Activated T-helper 9 cell treated with anti-CD3 and anti-CD28 coated beads, Interleukin-2, amount 50 U/mL, for 16 hours (primary cell): ENCODE measurements at places on chromosomes 13 and 19.

DNA sequence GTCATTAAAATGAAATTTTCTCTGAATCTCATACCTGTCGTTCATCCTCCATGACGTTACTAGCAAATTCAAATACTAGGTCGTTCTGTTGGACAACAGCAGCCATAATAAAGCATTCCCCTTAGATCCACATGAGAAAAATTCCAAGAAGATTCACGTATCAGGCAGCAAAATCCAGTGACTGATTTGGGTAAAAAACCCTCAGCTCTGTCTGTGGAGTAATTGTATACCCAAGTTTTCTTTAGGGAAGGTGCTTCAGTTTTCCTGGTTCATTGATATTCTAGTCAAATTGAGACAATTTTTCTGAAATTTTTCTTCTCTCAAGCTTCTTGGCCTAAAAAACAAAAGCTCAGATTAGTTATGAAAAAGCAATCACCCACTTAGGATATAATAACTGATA, 37.2 kb downstream of the ELF1 start:
- no peak for DNase-seq

DNA sequence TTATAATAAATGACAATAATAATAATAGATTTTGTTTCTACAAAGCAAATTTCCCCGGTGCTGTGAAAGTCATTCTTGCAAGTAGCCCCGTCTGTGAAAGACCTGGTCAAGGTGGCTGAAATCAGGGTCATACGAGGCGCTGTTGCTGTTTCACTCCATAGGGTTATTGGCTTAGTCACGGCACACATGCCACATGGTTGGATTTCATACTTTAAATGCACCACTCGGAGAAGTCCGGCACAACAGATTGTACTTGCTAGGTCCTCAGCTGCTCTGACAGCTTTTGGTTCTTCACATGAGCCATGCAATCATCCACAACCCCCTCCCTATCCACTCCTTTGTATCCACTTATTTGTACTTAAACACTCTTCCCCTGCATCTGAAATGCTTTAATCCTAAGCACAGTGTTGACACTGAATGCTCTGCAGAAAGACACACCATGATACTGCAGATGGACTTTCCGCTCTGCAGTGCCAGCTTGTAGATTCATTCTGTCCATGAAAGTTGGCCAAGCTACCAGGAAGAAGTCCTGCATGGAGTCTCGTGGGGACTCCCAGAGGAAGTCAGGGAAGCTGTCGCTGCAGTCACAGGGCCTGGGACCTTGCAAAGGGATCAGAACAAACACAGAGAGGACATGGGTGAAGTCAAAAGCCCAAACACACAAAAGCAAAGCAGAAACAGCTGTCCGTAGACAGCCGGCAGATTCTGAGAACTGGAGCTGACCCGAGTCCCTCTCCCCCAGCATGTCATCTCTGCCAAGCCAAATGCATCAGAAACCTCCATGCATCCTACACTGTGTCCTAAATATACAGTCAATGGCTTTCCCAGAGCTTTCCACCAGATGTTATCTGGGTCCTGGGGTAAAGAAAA, 124.6 kb downstream of the COL4A2 start:
- no peak for DNase-seq

DNA sequence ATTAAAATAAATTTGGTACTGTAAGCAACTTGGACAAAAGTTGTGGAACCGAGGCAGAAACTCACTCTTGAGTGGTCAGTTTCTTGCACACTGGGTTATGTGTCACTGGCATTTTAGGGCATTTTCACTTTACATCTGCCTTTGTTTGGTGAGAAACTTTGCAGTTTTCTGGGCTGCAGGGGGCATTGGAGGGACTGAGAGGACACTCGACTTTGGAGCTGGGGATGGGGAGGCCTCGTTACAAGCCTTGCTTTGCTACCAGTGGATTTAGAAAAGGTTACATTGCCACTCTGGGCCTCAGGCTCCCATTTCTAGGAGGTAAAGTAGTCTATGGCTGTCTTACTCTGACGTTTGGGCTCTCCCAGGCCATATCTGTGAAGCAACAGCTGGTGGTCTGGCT, 41.9 kb upstream of the ZNF536 start:
- no peak for DNase-seq

GRCh38 chr13:51697855-51698254, 106.1 kb downstream of the DHRS12 start:
- DNase-seq, result no peak

GRCh38 chr19:33241530-33242101, 16.0 kb upstream of the SLC7A10 start:
- no peak for DNase-seq

- no peak for DNase-seq
Observed at GRCh38 chr13:50249144-50249521, 233.9 kb downstream of the KCNRG start.

GRCh38 chr19:32178401-32178800, 167.0 kb upstream of the ZNF507 start:
- no peak for DNase-seq

DNA sequence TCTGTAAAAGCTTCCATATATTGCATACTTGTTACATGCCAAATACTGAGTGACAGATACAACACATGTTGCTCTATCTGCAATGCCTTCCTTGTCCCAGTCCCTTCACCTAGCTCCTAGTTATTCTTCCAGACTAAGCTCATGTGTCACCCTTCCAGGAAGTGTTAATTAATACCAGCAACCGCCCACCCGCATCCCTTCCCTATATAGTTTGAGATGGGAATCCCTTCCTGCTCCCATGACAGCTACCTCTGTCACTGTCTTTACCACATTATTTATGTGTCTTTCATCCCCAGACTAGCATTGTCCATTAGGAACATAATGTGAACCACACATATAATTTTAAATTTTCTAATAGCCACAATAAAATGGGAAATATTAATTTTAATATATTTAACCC, 49.5 kb upstream of the FRY start:
- DNase-seq, result no peak

- no peak for DNase-seq
Observed at GRCh38 chr19:42191330-42191729, 26.1 kb downstream of the DEDD2 start.

GRCh38 chr19:16022681-16023080, 53.6 kb upstream of the TPM4 start:
- DNase-seq, result no peak

DNA sequence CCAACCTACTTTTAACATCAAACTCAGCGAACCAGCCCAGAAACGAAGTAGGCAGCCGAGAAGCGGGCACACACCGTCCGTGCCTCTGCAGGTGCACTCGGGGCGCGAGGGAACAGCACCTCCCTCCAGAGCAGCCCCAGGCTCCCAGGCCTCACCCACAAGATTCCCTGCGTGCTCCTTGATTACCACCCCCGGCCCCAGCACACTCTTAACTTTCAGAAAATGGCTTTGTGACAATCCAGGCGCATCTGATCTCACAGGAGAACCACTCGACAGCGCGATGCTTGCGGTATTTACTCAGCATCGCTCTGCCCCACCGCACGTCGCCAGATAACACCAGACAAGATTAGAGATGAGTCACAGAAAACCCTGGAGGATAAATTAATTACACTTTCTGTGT, 134.9 kb upstream of the SPACA7 start:
- no peak for DNase-seq

DNA sequence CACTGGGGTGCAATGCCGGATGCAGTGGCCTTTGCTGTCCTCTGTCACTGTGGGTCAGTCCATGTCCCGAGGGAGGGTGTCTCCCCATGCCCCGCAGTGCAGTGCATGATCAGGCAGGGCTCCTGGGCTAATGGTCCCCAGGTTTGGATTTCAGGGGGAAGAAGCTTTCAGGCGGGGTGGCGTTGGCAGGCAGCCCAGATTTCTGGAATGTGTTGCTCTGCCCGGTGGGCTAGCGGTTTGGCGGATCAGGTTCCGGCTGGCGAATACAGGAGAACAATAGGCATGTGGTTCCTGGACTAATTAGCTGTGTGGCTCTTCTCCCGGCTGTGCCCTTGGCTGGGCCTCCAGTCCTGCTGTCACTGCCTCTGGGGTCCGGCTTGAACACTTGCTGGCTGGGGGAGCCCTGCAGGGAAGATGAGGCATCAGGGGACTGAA, 141.3 kb downstream of the FGF9 start:
- no peak for DNase-seq

DNA sequence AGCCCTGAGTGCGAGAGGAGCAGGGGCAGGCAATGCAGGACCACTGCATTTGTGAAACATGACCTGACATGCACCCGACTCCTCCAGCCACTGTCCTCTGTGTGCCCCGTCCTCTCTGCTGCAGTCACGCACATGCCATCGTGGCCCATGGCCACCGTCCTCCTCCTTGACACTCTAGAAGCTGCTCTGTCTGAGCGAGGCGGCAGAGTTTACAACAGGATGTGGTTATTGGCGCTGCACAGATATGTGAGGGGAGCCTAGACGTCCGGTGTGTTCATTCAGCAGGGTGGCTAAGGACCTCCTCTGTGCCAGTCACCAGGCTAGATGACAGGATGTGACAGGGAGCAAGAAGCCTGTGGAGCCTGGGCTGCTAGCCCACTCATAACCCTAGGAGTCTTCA, 277.8 kb downstream of the FOXO1 start:
- peak; percentile 45 for DNase-seq

GRCh38 chr13:30762643-30763042, 27.3 kb downstream of the ALOX5AP start:
- no peak for DNase-seq

- no peak for DNase-seq
Observed at GRCh38 chr19:35341565-35342225, 6.0 kb upstream of the FFAR1 start.

DNA sequence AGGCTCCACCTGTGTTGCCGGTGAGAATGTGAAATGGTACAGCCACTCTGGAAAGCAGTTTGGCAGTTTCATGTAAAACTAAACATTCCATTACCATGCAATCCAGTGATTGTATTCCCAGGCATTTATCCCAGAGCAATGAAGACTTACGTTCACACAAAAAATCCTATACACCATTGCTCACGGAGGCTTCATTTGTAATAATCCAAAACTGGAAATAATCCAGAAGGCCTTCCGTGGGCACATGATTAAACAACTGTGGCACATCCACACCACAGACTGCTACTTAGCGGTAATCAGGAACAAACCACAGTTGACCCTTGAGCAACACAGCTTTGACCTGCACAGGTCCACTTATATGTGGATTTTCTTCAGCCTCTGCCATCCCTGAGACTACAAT, 339.7 kb downstream of the MTUS2 start:
- DNase-seq, result no peak

GRCh38 chr13:105135852-105136615, 1399.4 kb downstream of the EFNB2 start:
- no peak for DNase-seq

DNA sequence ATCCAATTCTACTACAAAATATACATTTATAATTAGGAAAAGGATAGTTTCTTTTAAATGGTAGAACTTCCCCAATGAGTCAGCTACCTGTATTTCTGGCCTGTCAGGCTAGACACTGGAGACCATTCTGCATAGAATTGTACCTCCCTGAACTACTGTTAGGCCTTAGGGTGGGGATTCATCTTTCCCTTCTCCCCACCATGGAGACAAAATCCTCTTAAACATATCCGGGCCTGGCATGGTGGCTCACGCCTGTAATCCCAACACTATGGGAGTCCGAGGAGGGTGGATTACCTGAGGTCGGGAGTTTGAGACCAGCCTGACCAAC, 24.5 kb upstream of the TPT1 start:
- DNase-seq, result no peak

- DNase-seq, result no peak
Observed at GRCh38 chr19:42480335-42481095, 37.8 kb upstream of the CXCL17 start.

DNA sequence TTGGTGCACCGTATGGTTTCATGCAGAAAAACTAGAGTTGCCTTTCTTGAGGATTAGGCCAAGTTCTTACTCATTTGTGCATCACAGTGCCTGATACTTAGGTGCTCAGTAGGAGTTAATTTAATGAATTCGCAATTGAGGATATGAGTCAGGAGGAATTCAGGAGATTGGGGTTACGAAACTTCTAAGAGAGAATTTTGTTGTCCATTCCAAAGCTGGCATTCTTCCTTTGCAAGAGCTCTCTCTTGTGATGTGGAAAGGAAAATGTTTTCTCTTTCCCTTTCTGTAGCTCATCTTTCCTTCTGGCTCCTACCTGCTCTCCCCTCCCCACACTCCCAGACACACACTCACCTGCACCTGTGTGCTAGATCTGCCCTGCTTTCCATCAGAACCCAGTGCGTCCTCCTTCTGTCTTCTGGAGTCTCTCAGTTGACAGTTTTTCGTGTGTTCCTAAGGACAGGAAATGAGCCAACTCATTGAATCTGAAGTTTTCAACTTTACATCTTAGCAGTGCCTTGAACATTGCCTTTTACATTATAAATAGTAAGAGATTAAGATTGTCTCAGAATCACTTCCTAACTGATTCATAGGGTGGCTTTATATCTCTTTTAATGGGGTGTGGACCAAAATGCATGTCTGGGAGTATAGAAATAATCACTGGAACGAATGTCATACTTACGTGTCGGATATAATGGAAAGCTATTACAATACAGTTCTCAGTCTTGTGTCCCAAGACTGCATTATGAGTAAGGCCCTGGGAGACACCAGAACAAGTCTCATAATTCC, 19.7 kb upstream of the ERCC5 start:
- DNase-seq, result no peak

GRCh38 chr13:43431290-43431716, 355.5 kb downstream of the ENOX1 start:
- DNase-seq, result no peak

- DNase-seq, result no peak
Observed at GRCh38 chr13:113876346-113877148, 12.7 kb upstream of the GAS6 start.

- no peak for DNase-seq
Observed at GRCh38 chr13:80029170-80029569, 311.8 kb downstream of the SPRY2 start.

DNA sequence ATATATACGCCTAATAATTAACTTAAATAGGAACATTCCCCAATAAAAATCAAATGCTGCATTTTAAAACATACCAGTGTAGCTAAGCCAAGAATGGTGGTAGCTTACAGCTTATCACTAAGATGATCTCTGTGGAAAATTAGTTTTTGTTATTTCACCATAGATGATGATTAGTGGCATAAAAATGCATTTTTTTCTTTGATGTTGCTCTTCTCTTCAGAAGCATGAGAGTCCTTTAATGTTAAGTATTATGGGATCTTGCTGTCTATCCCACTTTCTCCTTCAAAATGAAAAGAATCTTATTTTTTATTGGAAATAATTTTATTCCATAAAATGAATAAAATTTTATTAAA, 731.0 kb downstream of the SLITRK1 start:
- DNase-seq, result no peak

GRCh38 chr13:93378184-93378583, 151.6 kb downstream of the GPC6 start:
- DNase-seq, result no peak

- no peak for DNase-seq
Observed at GRCh38 chr13:93233997-93234416, 7.4 kb downstream of the GPC6 start.

- peak; percentile 88 for DNase-seq
Observed at GRCh38 chr19:54168174-54168917, 4.6 kb downstream of the TMC4 start.

DNA sequence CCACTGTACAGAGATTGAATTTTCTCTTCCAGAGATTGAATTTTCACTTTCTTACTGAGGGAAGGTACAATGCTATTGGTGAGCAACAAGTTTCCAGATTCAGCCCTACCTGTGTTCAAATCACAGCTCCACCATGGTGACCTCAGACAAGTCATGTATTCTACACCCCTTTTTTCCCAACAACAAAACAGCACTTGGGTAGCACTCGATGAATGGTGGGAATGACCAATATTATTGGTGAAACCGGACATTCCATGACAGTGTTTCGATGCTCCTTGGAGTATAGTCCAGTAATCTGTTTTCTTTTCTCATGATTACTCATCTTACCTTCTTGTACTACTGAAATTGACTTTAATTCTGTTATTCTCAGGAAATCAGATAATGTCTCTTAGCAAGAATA, 266.2 kb upstream of the SOX21 start:
- DNase-seq, result no peak
